ENCODE measurements at places on chromosomes 3 and 15.

- DNase-seq, result peak; percentile 81
Measured at GRCh38 chr3:50616003-50616769, 765 bp upstream of the MAPKAPK3 start.

DNA sequence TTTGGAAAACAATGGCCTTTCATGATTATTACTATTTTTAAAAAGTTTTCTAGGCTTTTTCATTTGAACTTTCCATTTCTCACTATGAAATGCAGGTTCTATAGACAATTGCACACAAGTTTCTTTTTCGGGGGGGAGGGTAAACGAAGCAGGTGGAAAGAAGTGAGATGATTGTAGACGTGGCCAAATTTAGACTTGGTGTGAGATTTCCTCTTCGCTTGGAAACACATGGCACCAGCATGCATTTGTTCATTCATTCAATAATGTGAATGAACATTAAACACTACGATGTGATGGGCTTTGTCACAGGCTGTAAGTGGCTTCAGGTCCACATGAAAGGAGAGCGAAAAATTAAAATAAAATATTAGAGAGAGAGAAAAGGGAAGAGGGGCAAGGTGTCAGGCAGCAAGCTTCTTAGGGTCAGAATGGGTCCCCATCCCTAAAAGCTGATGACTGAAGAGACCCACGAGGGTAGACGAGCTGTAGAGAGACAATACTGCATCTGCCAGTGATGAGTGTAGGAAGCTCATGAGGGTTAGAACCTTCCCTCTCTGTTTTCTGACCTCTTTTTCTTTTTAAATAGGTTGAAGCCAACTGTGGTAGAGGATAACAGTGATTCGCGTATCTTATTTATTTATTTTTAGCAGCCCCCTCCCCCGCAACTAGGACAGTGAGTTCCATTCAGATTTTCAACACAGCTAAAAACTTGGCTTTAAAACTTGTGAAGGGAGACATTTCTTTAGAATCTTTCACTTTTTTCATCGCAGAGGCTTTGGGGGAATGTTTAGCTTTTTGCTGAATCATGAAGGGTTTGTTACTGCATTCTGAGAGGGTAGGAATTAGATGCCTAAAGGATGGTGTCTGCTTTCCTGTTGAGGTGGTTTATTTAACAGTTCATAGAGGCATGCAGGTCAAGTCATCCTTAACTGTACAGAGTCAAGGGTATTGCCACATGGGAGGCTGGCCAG is 36.2 kb downstream of the GAP43 start:
- DNase-seq, result no peak

DNA sequence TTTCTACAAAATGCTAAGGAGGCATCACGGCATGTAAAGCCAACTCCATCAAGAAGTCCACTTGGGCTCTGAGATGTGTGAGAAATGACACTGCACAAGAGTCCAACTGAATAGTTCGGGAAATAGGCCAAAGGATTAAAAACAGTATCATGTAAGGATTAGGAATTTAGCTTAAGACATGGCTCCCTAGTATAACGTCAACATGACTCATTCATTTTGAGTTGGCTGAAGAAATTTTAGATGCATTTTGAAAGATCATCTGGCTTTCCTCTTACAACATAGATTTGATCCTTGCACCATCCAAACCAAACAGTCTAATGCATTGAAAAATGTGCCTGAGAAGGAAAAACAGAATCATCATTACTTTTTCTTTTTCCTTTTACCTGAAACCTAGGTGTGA is 109.3 kb upstream of the MME start:
- DNase-seq, result no peak

- DNase-seq, result no peak
Measured at GRCh38 chr15:53589520-53590057, 169.9 kb downstream of the WDR72 start.

- DNase-seq, result no peak
Measured at GRCh38 chr15:68833700-68834331, 13.1 kb upstream of the ANP32A start.

GRCh38 chr15:83818591-83818990 is 164.7 kb downstream of the ADAMTSL3 start:
- no peak for DNase-seq

- DNase-seq, result peak; percentile 48
Measured at GRCh38 chr3:192850451-192850981, 67.1 kb downstream of the MB21D2 start.

DNA sequence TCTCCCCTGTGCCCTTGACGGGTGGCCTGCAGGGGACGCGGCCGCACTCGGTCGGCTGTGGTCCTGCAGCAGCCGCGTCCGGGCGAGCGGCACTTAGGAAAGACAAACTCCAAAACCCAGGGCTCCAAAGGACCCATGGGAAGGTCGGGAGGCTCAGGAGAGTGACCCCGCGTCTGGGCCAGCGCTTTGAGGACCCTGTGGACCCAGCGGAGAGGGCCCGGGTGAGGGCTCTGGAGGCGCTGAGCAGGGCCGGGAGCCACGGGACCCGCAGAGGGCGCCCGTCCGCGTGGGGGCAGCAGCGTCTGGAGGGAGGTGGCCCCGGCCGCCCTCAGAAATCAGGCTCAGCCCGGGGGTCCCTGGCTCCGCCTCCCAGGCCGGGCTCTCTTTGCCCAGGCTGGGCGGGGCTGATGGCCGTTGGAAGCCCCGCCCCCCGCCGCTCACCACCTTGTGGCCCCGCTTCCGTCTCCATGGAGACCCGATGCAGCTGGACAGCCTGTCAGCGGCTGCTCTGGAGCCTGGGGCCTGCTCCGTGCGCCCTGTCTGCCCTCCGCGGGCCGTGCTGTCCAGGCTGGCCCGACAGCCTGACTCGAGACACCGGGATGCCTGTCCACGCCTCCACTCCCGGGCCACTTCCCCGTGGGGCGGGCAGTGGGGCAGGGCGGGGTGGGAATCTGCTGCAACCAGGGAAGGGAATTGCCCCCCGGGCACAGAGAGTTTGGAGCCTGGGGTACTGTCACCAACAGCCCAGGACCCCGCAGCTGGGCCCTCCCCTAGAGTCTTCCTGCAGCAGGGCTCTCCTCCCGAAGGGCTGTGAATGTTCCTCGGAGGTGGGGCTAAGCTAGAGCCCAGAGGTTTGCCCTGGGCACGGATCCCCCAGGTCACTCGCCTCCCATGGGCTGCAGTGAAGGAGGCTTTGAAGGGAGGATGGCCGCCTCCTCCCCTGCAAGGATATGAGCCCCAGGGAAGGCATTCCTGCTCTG is 34.8 kb upstream of the RPL32 start:
- no peak for DNase-seq

DNA sequence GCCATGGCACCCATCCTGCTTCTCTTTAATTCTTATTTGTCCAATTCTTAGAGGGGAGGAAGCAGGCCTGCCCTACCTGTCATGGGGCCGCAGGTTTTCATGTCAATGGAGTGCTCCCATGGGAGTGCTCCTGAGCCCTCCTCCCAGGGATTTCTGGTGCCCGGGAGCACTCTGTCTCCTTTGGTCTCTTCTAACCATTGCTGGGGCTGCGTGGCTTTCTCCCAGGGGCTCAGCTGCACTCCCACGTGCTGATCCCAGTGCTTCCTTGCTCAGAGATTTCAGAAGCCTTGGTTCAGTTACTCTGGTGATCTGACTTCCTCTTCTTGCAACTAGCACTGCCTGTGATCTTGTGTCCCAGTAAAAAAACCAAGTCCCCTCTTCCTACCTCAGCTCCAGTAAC is 68.0 kb upstream of the ARL8B start:
- no peak for DNase-seq

DNA sequence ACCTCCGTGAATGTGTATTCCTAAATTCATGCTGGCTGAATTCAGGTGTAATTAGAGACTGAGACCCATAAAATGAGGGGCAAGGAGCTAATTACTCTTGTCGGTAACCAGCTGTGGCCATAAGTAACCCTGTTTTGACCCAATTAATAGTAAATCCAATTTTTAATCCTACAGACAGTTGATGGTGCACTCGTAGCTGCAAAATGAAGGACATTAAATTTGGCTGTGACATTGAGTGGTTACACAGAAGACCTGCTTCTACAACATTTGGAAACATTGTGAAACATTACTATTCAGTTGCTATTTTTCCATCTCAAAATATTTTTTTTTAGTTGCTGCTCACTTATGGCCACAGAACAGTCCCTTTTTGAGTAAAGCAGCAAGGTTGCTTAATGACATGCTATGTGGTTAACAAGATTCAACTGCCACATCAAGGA is 33.0 kb downstream of the MBNL1 start:
- DNase-seq, result no peak

DNA sequence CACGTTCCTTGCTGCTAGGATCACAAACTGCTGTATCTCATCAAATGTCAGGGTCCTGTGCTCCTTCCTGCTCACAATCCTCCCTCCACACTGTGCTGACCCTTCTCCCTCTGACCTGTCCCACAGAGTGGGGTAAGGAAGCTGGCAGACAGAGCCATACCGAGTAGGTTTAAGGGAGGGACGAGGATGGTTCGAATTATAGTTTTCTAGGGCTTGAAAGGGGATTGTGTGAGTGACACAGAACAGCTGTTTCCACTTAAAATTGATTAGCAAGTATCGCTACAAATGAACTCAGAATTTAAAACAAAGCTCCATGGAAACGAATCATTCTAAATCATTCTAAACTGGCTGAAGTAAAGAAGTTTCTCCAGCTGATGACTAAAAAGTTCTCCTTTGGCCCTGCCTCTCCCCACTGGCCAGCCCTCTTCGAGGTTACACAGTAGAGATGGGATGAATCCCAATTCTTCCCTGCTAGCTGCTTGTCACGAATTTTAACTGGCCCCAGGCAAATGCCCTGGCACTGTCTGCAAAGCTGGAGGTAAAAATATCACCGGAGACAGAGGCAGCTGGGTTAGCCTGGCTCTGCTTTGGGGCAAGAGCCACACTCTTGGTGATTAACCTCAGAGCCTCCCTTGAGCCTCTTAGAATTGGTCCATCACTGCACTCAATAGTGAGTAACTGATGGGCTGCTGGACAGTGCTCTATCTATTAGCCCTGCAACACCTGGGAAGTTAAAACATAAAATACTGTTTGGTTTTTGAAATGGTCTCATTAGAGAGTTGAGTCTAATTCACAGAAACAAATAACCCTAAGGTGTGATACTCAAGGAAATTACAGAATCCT is 194.9 kb downstream of the CHST2 start:
- no peak for DNase-seq

- peak; percentile 66 for DNase-seq
Measured at GRCh38 chr15:87874896-87875711, 381.4 kb downstream of the NTRK3 start.

Measured in head of caudate nucleus (tissue), 42 donors.